Endothelial cell (in vitro differentiated cells): ENCODE measurements at places on chromosomes 5 and 9. TPM values are rescaled to one million over a fixed set of nuclear protein-coding genes. Genes with fewer than 3 reads are reported as not detected.
A peak's percentile ranks its signal among the peaks of the same experiment; 100 is the strongest.

DNA sequence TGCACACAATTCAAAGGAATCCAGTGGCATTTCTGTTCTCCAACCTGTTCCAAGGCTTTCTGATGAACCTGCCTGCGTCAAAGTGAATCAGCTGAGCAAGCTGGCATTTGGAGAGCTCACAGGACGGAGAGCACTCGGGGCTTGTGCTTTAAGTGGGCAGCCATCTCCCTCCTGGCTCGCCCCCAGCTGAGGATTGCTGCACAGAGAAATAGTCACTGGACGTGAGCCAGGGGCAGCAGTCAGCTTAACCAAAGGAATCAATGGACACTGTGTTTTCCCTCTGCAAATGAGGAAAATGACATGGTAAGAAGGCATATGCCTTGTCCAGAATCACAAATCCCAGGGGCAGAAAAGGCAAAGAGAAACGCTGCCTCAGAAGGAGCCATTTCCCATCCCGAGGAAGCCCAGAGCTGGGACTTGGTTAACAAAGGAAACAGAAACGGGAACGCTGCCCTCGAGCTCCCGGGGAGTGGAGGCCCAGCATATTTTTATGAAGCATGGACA, 299.4 kb downstream of the ZSWIM6 start:
- DNase-seq, result no peak

Gene ATP6V1G1
- 96.0 TPM for total RNA-seq

DNA sequence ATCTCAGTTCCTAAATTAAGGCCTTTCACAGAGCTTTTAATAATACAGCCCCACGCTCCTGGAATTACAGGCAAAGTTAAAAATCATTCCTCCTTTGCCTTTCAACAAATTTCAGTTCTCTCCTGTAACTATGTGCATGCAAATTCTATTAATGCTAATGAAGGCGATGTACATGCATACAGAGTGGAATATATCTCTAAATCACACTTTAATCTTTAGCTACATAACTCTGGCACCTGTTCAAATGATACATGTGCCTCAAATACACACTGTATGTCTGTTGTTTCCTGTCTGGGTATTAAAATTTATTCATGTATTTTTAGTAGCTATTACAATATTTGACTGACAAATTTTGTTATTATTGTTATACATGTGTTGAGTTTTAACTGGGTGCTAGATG, 30.8 kb downstream of the CETN3 start:
- no peak for DNase-seq

DNA sequence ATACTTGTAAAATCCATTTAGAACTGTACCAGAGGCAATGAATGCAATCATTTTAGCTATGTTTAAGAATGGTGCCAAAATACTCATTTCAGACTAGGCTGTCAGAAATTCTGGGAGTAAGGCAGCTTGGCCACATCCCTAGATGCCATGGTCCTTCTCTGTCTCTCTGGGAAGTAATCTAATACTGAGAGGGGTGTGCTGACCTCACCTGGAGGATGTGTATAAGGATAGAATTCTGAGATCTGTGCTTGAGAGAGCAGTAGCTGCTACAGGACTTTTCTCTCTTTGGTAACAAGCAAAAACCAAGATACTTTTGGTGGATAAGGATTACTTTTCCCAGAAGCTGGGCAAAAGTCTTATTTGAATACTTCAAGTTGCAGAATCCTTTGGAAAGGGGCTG, 68.1 kb upstream of the MRPS30 start:
- DNase-seq, result no peak

Gene HSD17B3
- total RNA-seq, result not detected

- no peak for DNase-seq
Observed at GRCh38 chr5:116420540-116420939, 154.1 kb downstream of the SEMA6A start.

DNA sequence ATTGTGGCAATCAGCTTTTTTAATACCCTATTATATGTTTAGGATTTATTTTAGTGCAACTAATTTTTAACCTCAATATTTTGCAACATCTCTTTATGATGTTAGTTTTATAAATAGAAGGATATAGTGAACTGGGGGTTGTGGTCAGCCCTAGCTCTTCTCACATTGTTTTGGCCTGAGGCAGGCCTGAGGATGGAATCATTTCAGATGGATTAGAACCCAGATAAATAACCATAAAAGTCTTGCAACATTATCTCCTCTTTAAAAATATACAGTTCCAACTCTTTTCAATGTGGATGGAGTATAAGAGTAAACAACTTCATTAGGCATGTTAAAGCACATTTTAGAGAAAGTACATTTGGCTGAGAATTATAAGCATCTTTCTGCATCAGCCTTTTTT, 522.7 kb downstream of the NR2F1-AS1 start:
- DNase-seq, result no peak

Gene SURF2
- 11.9 TPM for total RNA-seq

DNA sequence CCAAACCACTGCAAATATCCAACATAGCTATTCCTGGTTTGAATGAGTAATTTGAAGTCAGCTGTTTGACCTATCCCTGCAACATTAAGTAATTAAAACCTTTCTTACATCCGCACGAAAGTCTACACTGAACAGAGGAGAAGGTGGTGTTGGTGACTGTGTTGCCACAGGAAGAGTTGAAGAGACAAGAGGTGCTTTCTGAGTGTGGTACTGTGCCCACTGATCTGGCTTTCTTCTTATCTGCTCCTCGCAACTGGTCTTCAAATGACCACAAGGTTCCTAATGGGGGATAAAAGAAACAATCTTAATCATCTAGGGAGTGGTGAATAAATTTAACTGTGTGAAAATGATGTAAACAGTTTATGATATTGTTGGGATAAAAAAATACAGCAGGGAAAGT, 29.4 kb upstream of the PDCL start:
- DNase-seq, result no peak

Gene LCN9
- not detected for total RNA-seq

GRCh38 chr5:113166261-113166660, 189.7 kb downstream of the DCP2 start:
- no peak for DNase-seq

GRCh38 chr5:109605207-109605730, 84.5 kb upstream of the MAN2A1 start:
- DNase-seq, result no peak

- no peak for DNase-seq
Observed at GRCh38 chr9:125887172-125887571, 140.0 kb downstream of the PBX3 start.

GRCh38 chr9:14827805-14828204, 82.4 kb downstream of the FREM1 start:
- DNase-seq, result no peak

DNA sequence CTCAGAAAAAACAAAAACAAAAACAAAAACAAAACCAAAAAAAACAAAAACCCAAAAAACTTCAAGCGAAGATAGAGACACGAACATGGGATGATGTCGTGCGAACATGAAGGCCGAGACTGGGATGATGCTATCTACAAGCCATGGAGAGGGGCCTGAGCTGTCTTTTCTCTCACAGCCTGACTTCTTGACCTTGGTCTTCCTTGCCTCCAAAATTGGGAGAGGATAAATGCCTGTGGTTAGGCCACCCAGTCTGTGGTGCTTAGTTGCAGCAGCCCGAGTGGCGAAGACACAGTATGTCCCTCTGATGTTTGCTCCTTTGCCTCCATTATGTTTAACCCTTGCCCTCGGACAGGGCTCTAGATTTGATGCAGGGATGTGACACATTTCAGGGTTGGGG, 130.4 kb upstream of the BASP1 start:
- no peak for DNase-seq

- no peak for DNase-seq
Observed at GRCh38 chr5:125140855-125141254, 394.4 kb upstream of the ZNF608 start.

Gene ZFP2
- 2.8 TPM for total RNA-seq

Gene TYRP1
- total RNA-seq, result 0.23 TPM

Gene DBH
- total RNA-seq, result 0.08 TPM

Gene CDH9
- not detected for total RNA-seq

Gene RLN2
- 1.4 TPM for total RNA-seq

DNA sequence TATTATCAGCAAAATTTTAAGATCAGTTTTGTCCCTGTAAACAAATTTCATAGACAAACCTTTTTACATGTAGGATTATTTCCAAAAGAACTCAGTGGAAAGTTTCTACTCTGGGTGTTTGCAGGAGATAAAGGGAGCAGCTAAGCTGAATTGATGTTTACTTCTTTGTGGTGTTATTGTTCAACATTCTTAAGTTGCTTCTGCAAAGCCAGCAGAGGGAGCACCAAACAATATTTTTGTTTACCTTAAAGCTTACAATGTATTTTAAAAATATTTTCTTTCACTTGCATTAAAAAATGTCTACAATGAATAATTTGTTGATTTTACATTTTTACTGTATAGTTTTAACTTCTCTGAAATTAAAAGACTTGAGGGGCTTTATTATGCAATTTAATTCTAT, 135.4 kb downstream of the ATG10 start:
- DNase-seq, result no peak

DNA sequence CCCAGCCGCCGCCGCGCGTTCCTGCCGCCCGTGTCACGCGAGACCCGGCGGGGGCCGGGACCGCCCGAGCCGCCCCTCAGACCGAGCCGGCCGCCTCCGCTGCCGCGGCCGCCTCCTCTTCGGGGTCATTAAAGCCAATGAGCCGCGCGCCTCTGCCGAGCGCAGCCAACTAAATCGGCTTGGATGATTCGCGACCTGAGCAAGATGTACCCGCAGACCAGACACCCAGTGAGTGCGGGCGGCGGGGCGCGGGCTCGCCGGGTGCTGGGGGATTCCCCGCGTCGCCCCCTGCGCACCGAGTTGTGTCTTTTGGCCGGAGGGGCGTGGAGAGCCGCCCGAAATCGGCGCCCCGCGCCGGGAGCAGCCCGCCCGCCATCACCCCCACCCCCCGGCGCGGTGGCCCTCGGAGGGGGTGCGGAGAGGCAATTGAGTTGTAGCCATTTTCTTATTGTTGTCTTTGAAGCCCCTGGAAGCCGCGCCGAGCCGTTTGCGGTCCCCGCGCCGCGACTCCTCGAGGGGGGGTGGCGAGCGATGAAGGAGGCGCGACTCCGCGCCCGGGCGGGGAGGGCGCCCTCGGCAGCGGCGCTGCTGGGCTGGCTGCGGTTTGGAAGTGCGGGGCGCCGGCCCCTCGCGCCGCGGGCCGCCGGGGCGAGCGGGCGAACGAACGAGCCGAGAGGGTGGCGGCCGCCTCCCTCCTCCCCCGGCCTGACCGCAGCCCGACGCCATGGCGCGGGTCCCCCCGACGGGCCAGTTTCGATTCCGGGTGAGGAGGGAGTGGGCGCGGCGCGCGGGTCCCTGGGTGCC, 1.0 kb downstream of the TLE4 start:
- peak; percentile 28 for DNase-seq

Gene BRINP1
- 1.9 TPM for total RNA-seq

- no peak for DNase-seq
Observed at GRCh38 chr9:38390442-38390841, 2.1 kb upstream of the ALDH1B1 start.

Gene LRRC70
- 35.0 TPM for total RNA-seq

Gene SOX30
- 0.15 TPM for total RNA-seq

DNA sequence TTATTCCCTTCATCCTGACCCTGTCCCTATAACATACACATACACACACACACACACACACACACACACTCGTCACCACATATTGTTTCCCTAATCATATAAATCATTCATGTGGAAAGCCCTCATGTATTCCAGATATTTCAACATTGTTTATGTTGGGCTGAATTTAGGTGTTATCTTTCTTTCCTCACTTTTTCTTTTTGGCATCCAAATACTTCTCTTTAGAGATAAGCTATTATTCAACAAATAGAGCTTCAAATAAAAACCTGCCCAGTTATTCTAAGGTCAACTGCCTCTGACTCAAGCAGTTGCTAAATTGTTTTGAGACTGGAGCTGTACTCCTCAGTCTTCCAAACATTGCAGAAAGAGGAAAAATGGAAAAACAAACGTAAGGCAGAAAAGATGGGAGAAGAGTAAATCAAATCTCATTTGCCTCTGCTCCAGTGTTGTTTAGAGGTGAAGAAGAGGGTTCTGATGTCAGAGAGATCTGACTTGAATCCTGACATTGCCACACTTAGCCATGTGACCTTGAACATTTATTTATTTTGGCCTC, 215.7 kb downstream of the GAS1 start:
- no peak for DNase-seq

DNA sequence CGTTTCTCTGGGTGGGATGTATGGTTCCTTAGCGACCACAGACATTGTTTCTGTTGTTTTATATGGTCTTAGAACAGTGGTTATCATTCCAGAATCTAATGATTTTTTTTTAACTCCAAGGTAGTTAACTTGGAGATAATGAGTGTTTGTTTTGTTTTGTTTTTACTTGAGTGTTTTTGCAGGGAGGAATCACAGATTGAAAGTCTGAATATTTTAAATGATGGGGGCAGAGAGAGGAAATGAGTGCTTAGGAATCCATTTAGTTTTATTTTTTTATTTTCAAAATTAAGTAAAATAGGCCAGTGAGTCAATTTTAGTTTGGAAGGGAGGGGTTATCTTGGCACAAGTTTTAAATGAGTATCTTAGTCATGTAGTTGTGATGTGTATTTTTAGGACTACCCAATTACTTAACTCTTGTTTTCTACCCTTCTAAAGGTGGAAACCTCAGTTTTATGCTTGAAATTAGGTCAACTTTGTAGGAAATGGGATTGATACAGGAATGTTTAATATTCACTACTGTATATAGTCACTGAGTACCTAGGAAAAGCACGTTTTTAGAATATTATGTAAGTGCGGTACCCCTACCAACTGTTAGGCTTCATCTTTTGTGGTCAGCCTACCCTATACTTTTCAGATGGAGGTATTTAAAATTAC, 2.0 kb downstream of the UBE2R2 start:
- DNase-seq, result no peak

DNA sequence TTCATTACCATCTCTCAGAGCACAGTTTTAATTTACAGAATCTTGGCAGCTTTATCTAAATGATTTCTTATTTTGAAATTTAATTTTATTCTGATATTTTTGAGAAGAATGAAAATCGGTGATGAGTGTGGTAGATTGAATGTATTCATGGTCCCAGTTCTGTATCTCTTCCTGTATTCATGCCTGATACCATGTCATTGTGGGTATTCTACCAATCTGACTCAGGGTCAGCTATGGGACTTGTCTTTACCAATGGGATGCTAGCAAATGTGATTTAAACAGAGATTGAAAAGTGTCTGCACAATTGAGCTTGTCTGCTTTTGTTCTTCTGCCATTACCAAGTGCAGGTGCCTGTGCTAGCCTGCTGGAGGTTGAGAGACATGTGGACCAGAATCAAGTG, 17.8 kb upstream of the ZNF618 start:
- DNase-seq, result no peak

DNA sequence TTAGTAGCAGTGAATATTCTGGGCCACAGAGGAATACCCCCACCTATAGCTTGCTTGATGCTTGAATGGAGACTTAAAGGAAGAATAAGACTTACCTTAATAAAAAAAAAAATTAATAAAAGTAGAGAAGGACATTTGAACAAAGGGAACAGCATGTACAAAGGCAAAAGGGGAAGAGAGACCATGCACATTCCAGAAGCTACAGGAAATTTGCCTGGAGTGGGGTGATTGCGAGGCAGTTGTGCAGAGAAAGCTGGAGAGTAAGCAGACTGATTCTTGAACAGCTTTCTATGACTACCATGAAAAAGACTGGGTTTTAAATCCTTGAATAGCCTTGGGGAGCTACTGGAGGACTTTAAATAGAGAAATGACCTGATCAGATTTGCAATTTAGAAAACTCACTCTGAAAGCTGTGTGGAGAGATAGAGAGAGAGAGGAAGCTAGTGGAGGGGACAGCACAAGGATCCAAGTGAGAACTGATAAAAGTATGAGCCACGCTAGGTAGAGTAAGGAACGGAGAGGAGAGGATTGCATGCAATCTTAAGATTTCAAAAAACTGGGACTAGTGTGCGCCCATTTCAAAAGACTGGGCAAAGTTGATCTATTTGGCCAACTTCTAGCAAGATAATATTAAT, 12.5 kb upstream of the SSBP2 start:
- DNase-seq, result no peak
